Left renal cortex interstitium (tissue), 4 donors: ENCODE measurements at places on chromosomes 11 and 22. TPM values are rescaled to one million over a fixed set of nuclear protein-coding genes. Genes with fewer than 3 reads are reported as not detected.

- no peak for DNase-seq
Measured at GRCh38 chr11:17807034-17807433, 72.5 kb downstream of the KCNC1 start.

GRCh38 chr11:70048279-70049024 lies 29.7 kb upstream of the ANO1 start:
- no peak for DNase-seq

DNA sequence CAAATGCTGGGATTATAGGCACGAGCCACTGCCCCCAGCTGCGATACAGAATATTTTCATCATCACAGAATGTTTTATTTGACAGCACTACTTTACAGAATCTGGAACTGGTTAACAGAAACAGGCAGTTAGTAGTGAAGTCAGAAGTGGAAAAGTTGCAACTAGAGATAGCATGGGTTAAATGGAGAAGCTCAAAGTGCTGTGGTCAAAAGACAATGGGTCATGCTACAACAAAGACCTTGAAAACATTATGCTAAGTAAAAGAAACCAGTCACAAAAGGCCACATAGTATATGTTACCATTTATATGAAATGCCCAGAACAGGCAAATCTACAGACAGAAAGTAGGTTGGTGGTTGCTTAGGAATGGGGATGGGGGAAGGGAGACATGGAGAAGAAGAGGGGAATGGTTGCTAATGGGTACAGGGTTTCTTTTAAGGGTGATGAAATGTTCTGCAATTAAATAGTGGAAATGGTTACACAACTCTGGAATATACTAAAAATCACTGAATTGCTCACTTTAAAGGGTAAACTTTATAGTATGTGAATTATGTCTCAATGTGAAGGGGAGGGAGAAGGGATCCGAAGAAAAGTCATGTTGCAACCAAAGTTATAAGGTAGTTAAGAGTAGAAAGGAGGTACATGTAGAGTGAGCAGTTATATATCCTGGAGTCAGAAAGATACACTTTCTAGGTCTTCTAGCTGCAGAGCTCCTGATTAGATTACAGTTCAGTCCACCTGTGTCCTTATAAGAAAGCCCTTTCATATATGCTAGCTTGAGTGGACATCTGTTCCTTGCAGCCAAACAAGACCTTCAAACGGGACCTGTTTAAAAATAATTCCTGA lies 46.3 kb upstream of the RAPSN start:
- no peak for DNase-seq

GRCh38 chr11:115544422-115544948 lies 40.3 kb upstream of the CADM1 start:
- no peak for DNase-seq

GRCh38 chr22:49292909-49293308 lies 534.8 kb downstream of the BRD1 start:
- no peak for DNase-seq

The NLRP6 gene
- 0.31 TPM for polyA plus RNA-seq

The DCDC1 gene
- 3.4 TPM for polyA plus RNA-seq

The PHF21B gene
- 3.6 TPM for polyA plus RNA-seq

The SLC22A24 gene
- 0.16 TPM for polyA plus RNA-seq
